MM.1S (cell line): ENCODE measurements at places on chromosomes 5 and 9.

DNA sequence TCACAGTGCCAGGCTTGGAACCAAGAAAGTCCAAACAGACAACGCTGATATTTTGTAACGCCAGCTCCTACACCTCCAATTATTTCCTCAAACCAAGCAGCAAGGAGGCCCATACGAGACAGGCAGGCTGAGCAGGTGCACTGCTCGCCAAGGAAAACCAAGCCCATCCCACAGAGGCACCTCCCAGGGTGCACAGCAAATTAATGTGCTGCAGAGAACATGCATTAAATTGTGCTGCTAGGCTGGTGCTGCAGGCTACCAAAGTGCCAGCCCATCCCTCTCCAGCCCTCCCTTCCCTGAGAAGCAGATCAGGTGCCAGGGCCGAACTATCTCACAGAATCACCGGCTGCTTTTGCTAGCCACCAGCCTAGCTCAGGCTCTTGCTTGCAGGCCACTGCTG, 137.8 kb downstream of the PAX5 start:
- H3K27ac ChIP-seq: no peak overlapping the region
- H3K27me3 ChIP-seq: 0 out of 2 replicates have a peak, but pooled peaks cover 6% of the 10 kb centered on the region
- H3K4me3 ChIP-seq: no peak overlapping the region
- no peaks in the 10 kb centered on the region for H3K36me3 ChIP-seq

DNA sequence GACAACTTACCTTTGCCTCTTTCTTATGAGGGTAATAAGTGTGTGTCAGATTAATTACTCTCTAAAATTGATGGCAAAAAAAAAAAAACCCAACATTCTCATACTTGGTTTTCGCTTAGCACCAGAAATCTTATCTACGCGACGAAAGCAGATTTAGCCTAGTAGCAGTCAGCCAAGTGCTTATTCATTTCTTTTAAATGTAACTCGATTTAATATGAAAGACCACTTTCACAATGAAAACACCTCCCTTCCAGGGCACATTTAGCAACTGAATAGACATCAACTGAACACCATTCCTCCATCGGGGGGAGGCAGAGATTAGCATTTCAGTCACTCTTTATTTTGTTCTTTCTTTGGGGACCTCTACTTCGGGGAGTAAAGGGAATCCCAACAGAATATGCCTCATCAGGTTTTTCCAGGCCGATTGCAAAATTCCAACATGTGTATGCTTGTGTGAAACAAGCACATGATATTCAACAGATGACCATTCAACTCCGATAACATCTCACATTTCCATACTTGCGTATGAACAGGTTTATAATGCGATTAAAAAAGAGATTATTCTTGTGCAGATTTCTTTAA, 124.1 kb upstream of the RETREG1 start:
- no peak overlapping the region for H3K4me3 ChIP-seq
- no peaks in the 10 kb centered on the region for H3K4me1 ChIP-seq
- H3K36me3 ChIP-seq: no peaks in the 10 kb centered on the region

- H3K36me3 ChIP-seq: no peaks in the 10 kb centered on the region
- peak overlapping the region; percentile 41; the same call in 1 of the 2 replicates for H3K27ac ChIP-seq
- peak overlapping the region; percentile 45 for H3K4me3 ChIP-seq
- DNase-seq: peak; percentile 70
- no peaks in the 10 kb centered on the region for H3K27me3 ChIP-seq
Measured at GRCh38 chr5:60521376-60522291, 178.3 kb downstream of the DEPDC1B start.

DNA sequence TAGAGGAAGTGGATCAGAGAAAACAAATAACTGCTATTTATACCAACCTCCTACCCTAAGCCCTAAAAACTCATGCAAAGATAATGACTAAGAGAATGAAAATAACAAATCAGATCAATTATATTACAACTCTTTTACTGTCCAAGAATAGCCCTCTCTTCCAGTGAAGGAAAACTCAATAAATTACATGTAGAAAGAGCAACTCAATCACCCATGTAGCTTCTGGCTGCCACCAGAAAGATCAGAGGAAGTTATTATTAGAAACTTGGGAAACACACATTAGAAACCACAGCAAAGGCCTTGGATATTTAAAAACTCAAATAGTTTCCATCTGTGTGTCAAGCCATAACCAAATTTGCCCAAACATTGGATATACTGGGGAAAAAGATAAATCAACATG, 134.0 kb upstream of the TARS1 start:
- H3K36me3 ChIP-seq: no peaks in the 10 kb centered on the region
- DNase-seq: no peak
- no peaks in the 10 kb centered on the region for H3K4me1 ChIP-seq
- no peaks in the 10 kb centered on the region for H3K27me3 ChIP-seq
- no peak overlapping the region for H3K4me3 ChIP-seq

- no peaks in the 10 kb centered on the region for H3K4me1 ChIP-seq
- no peak overlapping the region for H3K27ac ChIP-seq
- no peaks in the 10 kb centered on the region for H3K27me3 ChIP-seq
- no peaks in the 10 kb centered on the region for H3K36me3 ChIP-seq
Measured at GRCh38 chr5:15757103-15757502, 257.1 kb downstream of the FBXL7 start.

GRCh38 chr5:95410279-95410678, 19.1 kb downstream of the FAM81B start:
- no peaks in the 10 kb centered on the region for H3K36me3 ChIP-seq
- DNase-seq: no peak
- H3K27ac ChIP-seq: no peak overlapping the region

DNA sequence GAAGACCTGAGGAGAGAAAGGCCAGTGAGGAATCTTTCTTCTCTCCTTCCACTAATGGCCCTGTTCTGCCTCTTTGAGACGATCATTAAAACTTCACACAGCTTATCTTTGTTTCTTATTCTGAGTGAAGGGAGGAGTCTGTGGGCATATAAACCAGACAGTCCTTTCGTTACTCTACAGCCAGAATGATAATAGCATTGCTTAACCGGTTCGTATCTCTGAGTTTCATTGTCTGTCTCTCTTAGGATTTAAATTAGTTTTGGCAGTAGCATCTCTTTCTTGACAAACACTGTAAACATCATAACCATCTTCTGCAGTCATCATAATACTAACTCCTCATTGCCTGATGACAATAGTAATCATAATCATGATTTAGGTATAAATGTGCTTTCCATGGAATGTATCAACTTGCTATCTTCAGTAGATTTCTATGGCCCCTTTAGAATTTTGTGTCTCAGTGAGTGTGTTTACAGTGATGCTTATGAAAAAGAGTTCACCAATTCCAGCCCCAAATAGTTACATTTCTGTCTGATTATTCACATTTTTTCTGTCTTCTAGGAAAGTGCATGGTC, 618.8 kb upstream of the KLF4 start:
- no peaks in the 10 kb centered on the region for H3K27me3 ChIP-seq
- H3K4me3 ChIP-seq: no peak overlapping the region
- H3K36me3 ChIP-seq: no peaks in the 10 kb centered on the region
- H3K27ac ChIP-seq: no peak overlapping the region
- no peaks in the 10 kb centered on the region for H3K4me1 ChIP-seq

DNA sequence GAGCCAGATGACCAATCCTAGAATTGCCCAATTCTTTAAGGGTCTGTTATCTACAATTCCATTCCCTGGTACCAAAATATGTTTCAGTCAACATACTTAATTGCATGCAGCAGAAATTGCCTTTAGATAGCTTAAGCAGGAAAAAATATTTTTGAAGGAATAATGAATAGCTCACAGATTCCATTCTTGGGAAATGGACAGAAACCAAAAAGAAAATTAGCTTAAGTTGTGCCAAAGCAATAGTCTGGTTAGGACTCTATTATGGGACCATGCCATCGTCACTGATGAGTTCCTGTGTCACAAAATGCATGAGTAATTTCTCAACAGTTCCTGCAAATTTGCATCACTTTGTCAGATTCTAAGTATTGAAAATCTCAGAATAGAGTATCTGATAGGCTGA, 12.3 kb downstream of the ACTBL2 start:
- no peaks in the 10 kb centered on the region for H3K27me3 ChIP-seq
- H3K27ac ChIP-seq: no peak overlapping the region
- no peak overlapping the region for H3K4me3 ChIP-seq
- H3K36me3 ChIP-seq: no peaks in the 10 kb centered on the region

DNA sequence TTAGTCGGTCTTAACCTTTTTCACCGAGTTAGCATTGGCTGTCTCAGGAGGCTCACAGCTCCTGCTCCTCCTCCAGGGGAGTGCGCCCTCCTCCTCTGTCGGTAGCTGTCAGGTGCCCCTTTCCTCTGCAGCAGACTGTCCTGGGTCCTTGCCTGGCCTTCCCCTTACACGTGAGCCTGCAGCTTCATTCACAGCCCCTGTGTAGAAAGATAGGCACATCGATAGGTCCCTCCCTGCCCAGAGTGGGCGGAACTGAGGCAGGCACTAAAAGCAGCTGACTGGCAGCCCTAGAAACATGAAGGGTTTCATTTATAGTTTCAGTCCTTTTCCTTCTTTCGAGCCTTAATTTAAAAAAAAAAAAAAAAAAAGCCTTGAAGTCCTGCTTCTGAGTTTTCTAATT, 17.2 kb downstream of the TENT4A start:
- no peaks in the 10 kb centered on the region for H3K27me3 ChIP-seq
- H3K27ac ChIP-seq: peak overlapping the region; percentile 87
- H3K4me1 ChIP-seq: peaks cover 54% of the 10 kb centered on the region
- H3K36me3 ChIP-seq: no peaks in the 10 kb centered on the region; the same call in none of the 2 replicates
- peak overlapping the region; percentile 62 for H3K4me3 ChIP-seq
- DNase-seq: peak; percentile 88

- no peaks in the 10 kb centered on the region for H3K36me3 ChIP-seq
- DNase-seq: no peak
- H3K27me3 ChIP-seq: no peaks in the 10 kb centered on the region
- H3K27ac ChIP-seq: no peak overlapping the region
- no peak overlapping the region for H3K4me3 ChIP-seq
Measured at GRCh38 chr5:133232011-133232410, 180.2 kb downstream of the HSPA4 start.

GRCh38 chr9:122978601-122979000, 37.8 kb downstream of the RABGAP1 start:
- no peaks in the 10 kb centered on the region for H3K27me3 ChIP-seq
- no peaks in the 10 kb centered on the region for H3K4me1 ChIP-seq
- no peaks in the 10 kb centered on the region; the same call in 1 of the 2 replicates for H3K36me3 ChIP-seq
- H3K4me3 ChIP-seq: no peak overlapping the region
- DNase-seq: no peak

DNA sequence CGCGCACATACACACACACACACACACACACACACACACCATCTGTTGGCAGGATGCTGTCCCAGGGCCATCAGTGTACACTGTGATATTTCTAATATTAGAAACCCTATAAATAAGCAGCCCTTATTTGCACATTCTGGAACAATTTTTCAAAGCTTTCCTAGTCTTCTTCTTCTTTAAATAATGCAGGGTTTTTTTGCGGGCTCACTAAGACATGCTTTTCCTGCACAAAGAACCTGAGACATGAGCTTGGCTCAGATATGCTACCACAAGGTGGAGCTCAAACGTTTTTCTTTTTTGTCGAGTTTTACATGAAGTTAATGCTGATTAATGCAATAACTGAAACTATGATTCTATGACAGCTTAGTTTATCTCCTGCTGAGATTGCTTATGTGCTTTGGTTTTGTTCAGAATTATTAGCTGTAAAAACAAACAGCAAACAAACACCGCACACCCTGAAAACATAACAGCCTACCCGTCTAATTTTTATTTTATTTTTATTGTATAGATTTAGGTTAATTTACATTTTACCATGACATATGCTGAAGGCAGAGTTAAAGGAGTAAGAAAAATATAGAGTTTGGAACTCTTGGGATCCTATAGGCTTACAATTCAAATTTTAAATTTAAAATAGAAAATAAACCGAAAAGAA, 95.8 kb downstream of the ALDH1A1 start:
- H3K4me1 ChIP-seq: no peaks in the 10 kb centered on the region
- DNase-seq: peak; percentile 72
- H3K27me3 ChIP-seq: no peaks in the 10 kb centered on the region

DNA sequence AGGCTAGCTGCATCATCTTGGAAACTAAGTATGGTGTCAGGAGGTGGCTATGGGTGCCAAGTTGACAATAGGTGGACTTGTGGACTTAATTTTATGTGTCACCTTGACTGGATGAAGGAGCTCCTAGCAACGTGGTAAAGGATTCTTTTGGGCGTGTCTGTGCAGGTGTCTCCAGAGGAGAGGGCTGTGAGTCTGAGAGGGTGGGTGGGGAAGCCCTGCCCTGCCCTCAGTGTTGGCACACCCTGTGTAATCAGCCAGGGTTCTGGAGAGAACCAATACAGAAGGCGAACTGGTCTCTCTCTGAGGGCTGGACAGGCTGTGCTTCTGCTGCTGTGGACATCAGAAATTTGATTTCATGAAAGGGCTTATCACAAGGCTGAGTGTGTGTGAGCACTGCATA, 61.0 kb downstream of the GTF3C4 start:
- H3K4me3 ChIP-seq: no peak overlapping the region
- H3K36me3 ChIP-seq: no peaks in the 10 kb centered on the region
- H3K27me3 ChIP-seq: peaks cover 96% of the 10 kb centered on the region
- no peak for DNase-seq
- no peak overlapping the region for H3K27ac ChIP-seq

DNA sequence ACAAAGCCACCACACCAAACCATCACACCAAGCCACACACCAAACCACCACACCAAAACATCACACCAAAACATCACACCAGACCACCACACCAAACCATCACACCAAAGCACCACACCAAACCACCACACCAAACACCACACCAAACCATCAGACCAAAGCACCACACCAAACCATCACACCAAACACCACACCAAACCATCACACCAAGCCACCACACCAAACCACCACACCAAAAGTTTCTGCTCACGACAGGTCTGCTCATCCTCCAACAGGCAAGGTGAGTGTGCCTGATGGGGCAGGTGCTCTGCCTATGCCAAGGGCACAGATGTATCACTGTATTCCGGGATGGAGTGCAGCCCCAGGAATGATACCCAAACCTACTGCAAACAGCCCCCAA, 87.9 kb upstream of the FSTL4 start:
- no peaks in the 10 kb centered on the region for H3K27me3 ChIP-seq
- no peak overlapping the region for H3K27ac ChIP-seq
- peaks cover 4% of the 10 kb centered on the region; the same call in 1 of the 2 replicates for H3K4me1 ChIP-seq
- no peak overlapping the region for H3K4me3 ChIP-seq

- no peak overlapping the region for H3K4me3 ChIP-seq
- peaks cover 10% of the 10 kb centered on the region for H3K4me1 ChIP-seq
- no peak overlapping the region for H3K27ac ChIP-seq
- DNase-seq: no peak
- no peaks in the 10 kb centered on the region for H3K36me3 ChIP-seq
Measured at GRCh38 chr5:109965634-109966033, 275.9 kb downstream of the MAN2A1 start.

GRCh38 chr5:32508806-32509805, 64.6 kb upstream of the ZFR start:
- H3K4me1 ChIP-seq: peaks cover 23% of the 10 kb centered on the region
- no peak overlapping the region for H3K27ac ChIP-seq
- no peak overlapping the region for H3K4me3 ChIP-seq
- H3K27me3 ChIP-seq: no peaks in the 10 kb centered on the region

DNA sequence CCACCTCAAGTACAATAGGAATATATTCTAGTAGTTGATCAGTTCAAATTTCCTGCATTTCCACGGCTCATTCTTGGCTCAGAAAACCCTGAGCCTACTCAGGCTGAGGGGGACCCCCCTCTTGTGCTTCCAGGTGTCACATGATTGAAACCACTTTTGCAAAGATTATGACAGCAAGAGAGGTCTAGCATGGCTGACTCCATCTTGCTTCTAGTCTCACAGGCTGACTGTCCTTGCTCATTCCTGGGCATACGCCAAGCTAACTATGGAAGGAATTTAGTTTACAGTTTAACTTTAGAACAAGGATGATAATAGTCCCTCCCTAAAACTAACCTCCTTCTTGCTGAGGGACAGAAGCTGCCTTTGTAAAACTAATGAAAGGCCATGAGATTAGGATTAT, 154.1 kb downstream of the SNX18 start:
- DNase-seq: no peak
- H3K27ac ChIP-seq: no peak overlapping the region
- H3K4me1 ChIP-seq: peaks cover 37% of the 10 kb centered on the region
- H3K27me3 ChIP-seq: no peaks in the 10 kb centered on the region
- no peak overlapping the region for H3K4me3 ChIP-seq
